ENCODE measurements at places on chromosomes 3 and 15. TPM values are rescaled to one million over a fixed set of nuclear protein-coding genes. Genes with fewer than 3 reads are reported as not detected.
A peak's percentile ranks its signal among the peaks of the same experiment; 100 is the strongest.

DNA sequence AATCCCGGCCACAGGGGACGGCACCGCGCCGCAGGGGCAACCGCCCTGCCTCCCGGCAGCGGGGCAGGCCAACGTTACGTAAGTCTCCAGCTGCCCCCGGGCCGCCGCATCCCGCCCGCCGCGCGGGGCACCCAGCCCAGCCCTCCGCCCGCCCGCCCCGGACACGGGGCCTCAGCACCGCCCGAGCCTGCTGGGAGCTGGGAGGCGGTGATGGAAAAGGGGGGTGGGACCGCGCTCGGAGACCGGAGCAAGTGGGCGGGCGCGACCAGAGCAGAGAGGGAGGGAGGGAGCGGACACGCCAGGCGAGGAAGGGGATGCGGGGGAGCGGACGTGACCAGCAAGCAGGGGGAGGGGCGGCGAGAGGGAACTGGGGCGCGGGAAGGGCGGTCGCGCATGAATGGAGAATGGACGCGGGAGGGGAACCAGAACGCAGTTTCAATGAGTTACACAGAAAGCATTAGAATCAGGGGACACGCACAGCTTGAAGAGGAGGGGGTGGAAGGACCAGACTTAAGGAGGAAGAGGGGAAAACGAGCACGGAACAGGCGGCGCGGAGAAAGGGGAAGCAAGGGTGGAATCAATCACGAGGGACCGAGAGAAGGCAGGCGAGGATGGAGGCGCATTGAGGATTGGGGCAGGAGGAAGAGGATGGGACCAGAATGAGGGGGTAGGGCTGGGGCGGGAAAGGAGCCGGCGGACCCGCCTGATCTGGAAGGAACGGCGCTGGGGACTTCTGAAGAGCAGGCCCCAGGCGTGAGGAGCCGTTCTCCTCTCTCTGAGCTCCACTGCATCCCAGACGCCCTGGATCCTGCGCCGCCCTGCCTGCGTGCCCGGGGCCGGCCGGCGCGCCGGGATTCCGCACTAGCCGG lies 559 bp downstream of the PKM start:
- peak; percentile 85 for DNase-seq

Gene TTLL13
- total RNA-seq = 0.36 TPM

GRCh38 chr3:125045965-125046364 lies 9.8 kb downstream of the HEG1 start:
- DNase-seq = no peak

DNA sequence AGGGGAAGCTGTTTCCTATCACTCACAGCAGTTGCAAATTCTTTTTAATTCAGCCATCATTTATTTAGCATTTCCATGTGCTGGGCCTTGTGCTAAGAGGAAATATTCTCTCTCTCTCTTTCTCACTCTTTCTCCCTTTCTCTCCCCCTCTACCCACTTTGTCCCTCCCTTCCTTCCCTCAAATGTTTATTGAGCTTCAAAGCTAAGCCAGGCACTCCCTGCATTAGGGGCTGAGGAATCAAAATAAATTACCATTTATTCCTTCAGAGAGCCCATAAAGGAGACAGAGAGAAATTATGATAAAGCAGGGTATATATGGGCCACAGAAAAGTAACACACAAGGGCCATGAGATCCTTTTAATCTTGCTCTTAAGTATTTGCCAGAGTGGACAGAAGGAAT lies 6.8 kb downstream of the TMPRSS7 start:
- no peak for DNase-seq

DNA sequence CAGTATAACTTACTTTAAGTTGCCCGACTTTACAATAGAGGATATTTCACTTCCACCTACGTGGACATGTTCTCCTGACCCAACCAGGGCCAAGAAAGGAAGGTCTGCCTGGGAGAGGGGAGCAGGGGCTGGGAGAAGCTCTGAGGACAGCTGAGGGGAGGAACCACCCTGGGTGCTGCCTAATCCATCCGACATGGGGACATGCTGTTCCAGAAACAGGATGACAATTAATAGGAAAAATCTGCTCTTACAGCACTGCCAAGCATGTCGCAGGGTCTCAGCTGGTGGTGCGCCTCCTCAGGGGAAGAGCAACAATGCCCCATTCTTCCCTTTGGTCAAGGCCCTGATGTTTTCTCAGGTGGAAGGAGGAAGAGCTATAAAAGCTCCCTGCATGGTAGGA lies 132.3 kb downstream of the NTRK3 start:
- no peak for DNase-seq

Gene SKOR1
- 14.9 TPM for total RNA-seq

- no peak for DNase-seq
Observed at GRCh38 chr3:31724116-31724515, 191.4 kb downstream of the STT3B start.

DNA sequence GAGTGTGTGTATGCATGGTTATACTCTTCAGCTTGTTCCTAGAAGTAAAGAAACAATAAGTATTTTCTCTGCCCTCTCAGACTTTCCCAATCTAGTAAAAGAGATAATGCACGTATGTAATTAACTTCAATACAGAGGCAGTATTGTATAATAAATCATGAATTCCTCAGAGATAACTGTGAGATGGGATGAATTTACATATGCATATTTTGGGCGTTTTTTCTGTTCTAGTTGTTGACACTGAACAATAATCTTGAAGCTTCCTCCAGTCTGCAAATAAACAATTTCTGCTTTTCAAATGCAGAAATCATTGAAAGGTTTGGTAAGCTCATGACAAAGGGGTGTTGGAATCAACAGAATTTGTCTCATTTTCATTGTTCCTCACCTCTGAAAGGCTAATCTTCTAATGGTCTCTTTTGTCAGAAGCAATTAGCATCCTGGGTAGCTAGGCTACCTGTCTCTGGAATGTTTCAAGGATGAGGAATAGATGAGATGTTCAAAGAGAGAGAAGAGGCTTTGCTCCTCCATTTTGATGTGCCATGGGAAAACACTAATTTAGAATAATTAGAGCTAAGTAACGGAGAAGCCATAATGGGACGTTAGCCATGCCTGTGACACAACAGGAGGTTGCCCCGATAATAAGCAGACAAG lies 43.3 kb upstream of the SIAH2 start:
- no peak for DNase-seq

Gene ESYT3
- total RNA-seq = 10.0 TPM

GRCh38 chr15:40360015-40360414 lies 2.0 kb downstream of the DISP2 start:
- DNase-seq = no peak

GRCh38 chr3:56980798-56981390 lies 79.6 kb upstream of the SPATA12 start:
- DNase-seq = no peak

GRCh38 chr3:62159709-62160092 lies 213.6 kb downstream of the FEZF2 start:
- no peak for DNase-seq

DNA sequence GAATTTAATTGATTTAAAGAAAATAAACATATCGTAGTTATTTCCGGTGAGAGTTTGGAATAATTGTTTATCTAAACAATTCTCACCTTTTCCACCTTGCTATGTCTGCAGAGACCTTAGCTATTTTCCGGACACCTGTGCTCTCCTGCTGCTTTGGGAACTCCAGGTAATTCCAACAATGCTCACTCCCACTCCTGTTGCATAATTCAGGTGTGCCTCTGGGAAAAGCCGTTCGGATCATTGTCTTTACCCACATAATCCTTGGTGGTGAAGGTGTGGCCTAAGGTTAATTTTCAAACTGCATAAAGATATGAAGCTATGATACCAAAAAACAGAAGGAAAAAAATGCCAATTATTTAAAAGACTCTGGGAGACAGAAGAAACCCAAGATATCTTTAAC lies 59.4 kb downstream of the LDHAL6B start:
- no peak for DNase-seq

GRCh38 chr3:184361532-184361931 lies at the start of the genes CLCN2 and POLR2H:
Gene CLCN2 (minus strand): TSS chr3:184361605. CDS start chr3:184361479, 126 bp downstream.
Gene POLR2H (plus strand): TSS chr3:184361710. CDS start chr3:184363493, 1,783 bp downstream.
- DNase-seq = peak; percentile 75

GRCh38 chr15:44289259-44289790 lies 806 bp downstream of the GOLM2 start:
- DNase-seq = no peak

Data from cerebellum (tissue), 4 donors.